ENCODE measurements at places on chromosomes 5 and 9. TPM values are rescaled to one million over a fixed set of nuclear protein-coding genes. Genes with fewer than 3 reads are reported as not detected.

The ADGRD2 gene
- not detected for total RNA-seq

GRCh38 chr5:139146809-139147482 is 51.2 kb downstream of the SIL1 start:
- H3K4me1 ChIP-seq: peaks cover 11% of the 10 kb centered on the region
- no peaks in the 10 kb centered on the region for H3K36me3 ChIP-seq
- H3K27me3 ChIP-seq: no peaks in the 10 kb centered on the region

GRCh38 chr5:90227683-90228082 is 181.9 kb downstream of the CETN3 start:
- peak overlapping the region; percentile 72 for H3K27ac ChIP-seq
- peak; percentile 15 for DNase-seq
- H3K27me3 ChIP-seq: no peaks in the 10 kb centered on the region
- H3K4me1 ChIP-seq: no peaks in the 10 kb centered on the region
- no peaks in the 10 kb centered on the region for H3K36me3 ChIP-seq
- H3K4me3 ChIP-seq: no peak overlapping the region

- no peak overlapping the region for H3K4me3 ChIP-seq
- H3K27me3 ChIP-seq: no peaks in the 10 kb centered on the region
- no peaks in the 10 kb centered on the region for H3K36me3 ChIP-seq
- no peaks in the 10 kb centered on the region for H3K4me1 ChIP-seq
- DNase-seq: no peak
These were observed 233.7 kb downstream of the TLE1 start for GRCh38 chr9:81455462-81456219.

- H3K4me3 ChIP-seq: no peak overlapping the region
These were observed 5.3 kb downstream of the SLC12A7 start for GRCh38 chr5:1106385-1107166.

- DNase-seq: no peak
- H3K27me3 ChIP-seq: no peaks in the 10 kb centered on the region
- no peaks in the 10 kb centered on the region for H3K36me3 ChIP-seq
- H3K27ac ChIP-seq: peak overlapping the region; percentile 42
These were observed 17.6 kb downstream of the AFAP1L1 start for GRCh38 chr5:149289301-149289700.

- no peak for DNase-seq
- no peak overlapping the region for H3K4me3 ChIP-seq
- no peaks in the 10 kb centered on the region for H3K27me3 ChIP-seq
- H3K27ac ChIP-seq: peak overlapping the region; percentile 66
These were observed 7.9 kb upstream of the SYNPO start for GRCh38 chr5:150632305-150633160.
